Adrenal gland (tissue), 19 donors: ENCODE measurements at places on chromosomes 2 and 18. TPM values are rescaled to one million over a fixed set of nuclear protein-coding genes. Genes with fewer than 3 reads are reported as not detected.

The PTPRN gene
- 26.7 TPM for polyA plus RNA-seq

The CAPN14 gene
- polyA plus RNA-seq = 0.16 TPM

The NAT8 gene
- 0.10 TPM for polyA plus RNA-seq

The GALNT3 gene
- 1.5 TPM for polyA plus RNA-seq

The ICA1L gene
- 9.7 TPM for polyA plus RNA-seq

The PPIG gene
- polyA plus RNA-seq = 47.3 TPM

The VAMP8 gene
- 47.2 TPM for polyA plus RNA-seq

The CHRNG gene
- 0.08 TPM for polyA plus RNA-seq

The NPPC gene
- 0.13 TPM for polyA plus RNA-seq

The RAB27B gene
- polyA plus RNA-seq = 1.1 TPM

The CBLN2 gene
- polyA plus RNA-seq = 0.11 TPM

The SPAST gene
- polyA plus RNA-seq = 2.8 TPM

The KCNS3 gene
- 3.3 TPM for polyA plus RNA-seq

The DOK6 gene
- 0.79 TPM for polyA plus RNA-seq

The COLEC12 gene
- 2.9 TPM for polyA plus RNA-seq

The ERICH2 gene
- 1.2 TPM for polyA plus RNA-seq

The STRADB gene
- 65.1 TPM for polyA plus RNA-seq

The MYCN gene
- polyA plus RNA-seq = 0.88 TPM

The FAM124B gene
- 0.37 TPM for polyA plus RNA-seq

The SERPINB2 gene
- 1.3 TPM for polyA plus RNA-seq

The EMILIN1 gene
- polyA plus RNA-seq = 4.2 TPM

The GPR155 gene
- 10.3 TPM for polyA plus RNA-seq

The EEF1B2 gene
- 298 TPM for polyA plus RNA-seq

The SUPT7L gene
- polyA plus RNA-seq = 51.4 TPM

The CYRIA gene
- 12.4 TPM for polyA plus RNA-seq

The SLC25A12 gene
- polyA plus RNA-seq = 22.0 TPM

The KRTCAP3 gene
- 5.4 TPM for polyA plus RNA-seq

The ABCB11 gene
- polyA plus RNA-seq = 0.05 TPM

The SUCLG1 gene
- polyA plus RNA-seq = 55.5 TPM
